ENCODE measurements at places on chromosomes 3 and 15.

DNA sequence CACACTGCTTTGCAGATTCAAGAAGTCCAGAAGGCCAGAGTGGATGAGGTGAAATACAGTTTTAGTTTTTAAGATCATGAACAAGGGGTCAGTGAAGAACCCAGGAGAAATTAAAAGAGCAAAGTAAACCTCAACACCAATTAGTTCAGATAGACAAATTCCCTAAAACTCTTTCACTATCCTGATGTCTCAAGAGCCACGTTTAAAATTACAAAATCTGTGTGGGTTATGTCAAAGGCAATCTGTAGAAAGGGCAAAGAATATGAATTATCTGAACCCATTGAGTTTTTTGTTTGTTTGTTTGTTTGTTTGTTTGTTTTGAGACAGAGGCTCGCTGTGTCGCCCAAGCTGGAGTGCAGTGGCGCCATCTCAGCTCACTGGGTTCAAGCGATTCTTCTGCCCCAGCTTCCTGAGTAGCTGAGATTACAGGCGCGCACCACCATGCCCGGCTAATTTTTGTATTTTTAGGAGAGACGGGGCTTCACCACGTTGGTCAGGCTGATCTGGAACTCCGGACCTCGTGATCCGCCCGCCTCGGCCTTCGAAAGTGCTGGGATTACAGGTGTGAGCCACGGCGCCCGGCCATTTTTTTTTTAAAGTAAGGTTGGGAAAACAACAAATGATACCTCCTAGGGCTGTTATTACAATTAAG is 32.1 kb upstream of the ST3GAL6 start:
- DNase-seq: no peak

DNA sequence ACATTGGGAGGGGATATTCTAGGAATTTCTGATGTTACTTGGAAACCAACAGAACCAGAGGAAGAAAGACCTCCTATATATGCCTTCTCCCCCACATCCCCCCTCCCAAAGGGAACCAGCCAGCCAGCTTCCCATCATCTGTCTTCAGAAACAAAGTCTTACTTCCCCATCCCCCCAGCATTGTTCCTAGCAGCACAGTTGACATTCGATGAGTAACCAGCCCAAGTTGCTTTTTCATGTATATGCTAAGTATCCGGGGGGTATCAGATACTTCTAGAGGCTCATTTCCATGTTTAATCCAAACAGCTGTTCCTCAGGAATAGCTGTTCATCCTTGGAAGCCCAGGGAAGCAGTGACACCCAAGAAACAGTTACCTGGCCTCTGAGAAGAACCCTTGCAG is 16.0 kb downstream of the RMDN3 start:
- no peak for DNase-seq

DNA sequence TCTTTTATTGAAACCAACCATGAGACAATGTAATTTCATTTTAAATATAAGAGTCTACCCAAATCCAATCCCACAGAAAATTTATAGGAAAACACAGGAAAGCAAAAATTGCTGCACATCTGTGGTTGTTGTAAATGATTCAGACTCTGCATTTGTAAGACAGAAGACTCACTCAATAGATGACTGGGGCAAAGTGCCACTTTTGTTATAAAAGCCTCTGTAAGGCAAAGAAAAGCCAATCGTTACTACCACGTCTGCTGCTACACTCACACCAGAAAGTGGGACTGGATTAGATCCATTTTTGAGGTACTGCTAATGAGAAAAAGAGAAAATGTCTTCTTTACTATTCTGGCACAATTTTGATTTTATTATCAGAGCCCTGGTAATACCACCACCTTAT is 74.9 kb downstream of the SEMA6D start:
- no peak for DNase-seq

DNA sequence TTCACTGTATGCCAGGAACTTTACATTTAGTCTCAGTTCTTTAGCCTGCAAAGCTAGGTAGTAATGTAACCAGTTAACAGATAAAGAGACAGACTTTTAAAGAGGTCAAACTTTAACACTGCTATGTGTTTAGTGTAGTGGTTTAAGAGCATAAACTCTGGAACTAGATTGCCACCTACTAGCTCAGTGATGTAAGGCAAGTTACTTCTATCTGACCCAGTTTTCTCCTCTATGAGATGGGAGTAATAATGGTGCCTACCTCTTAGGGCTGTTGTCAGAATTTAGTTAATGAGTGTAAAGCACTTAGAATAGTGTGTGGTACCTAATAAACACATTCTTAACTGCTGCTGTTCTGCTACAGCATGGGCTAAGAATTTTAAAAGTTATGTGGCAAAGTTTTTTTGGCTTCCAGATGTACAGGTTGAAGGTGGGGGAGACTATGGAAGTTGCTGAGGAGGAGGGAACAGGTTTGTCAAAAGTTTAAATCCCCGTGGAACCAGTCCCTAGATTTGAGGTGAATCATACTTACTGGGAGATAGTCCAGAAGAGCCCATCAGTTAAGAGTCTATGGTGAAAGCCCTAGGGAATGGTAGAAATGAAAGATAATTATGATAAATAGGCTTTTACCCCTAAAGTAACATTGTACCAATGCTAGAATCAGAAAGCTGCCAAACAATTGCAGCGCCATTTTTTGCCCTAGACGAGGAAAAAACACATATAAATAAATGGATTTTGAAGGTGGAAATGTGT is 13.9 kb downstream of the TSC22D2 start:
- no peak for DNase-seq

DNA sequence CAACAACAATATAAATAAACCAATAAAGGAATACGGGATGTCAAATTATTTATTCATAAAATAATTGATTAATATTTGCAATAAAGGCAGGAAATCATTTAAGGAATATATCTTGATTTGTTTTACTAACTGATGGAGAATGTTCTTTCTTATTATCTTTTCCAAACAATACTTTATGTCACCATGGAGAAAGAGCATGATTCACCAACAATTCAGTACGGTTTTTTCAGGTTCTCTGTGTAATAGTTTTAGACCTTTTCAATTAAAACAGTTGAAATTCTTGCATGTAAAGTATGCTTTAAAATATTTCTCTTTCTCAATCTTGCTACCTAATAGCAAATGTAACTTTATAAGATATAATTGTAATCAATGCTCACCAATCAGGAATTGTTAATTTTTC is 41.7 kb upstream of the MBNL1 start:
- DNase-seq: no peak

Measured in left lobe of liver (tissue), 2 donors.